ENCODE measurements at places on chromosomes 13 and 19.

DNA sequence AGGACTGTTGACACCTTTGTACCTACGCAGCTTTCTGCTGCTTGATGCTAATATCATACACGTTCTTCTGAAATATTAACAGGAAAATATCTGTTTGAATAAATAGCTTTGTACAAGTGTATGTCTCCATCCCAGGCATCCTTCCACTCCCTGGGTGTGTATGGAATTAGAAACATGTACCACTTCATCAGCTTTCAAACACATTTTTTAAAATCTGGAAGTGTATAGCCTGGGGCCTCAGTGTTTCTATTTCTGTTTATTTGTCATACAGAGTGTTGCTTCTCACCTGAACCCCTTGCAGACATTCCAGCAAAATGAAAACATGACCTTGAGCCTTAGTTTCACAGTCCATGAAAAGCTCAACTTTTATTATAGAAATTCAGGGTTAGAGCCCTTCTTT is 168.6 kb downstream of the ITGBL1 start:
- no peak for DNase-seq

DNA sequence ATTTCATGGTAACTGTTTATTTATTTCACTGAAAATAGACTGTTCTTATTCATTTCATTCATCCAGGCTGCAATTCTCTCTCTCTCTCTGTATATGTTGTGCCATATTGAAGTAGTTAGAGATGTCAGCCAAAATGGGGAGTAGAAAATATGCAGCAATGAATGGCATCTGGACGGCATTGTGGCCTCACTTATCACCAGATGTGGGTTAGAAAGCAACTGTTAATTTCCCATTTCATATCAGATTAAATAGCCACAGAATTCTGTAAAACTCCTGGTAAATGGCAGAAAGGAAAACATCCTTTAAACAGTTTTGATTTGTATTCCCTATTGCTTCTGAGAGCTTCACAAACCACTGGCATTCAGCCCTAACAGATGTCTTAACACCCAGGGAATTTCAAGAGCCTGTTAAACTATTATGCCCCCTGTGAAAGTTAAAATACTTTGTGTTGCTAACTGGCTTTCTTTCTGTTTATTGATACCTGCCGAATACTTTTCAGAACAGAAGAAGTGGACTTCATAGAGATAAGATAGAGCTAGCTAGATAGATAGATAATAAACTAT is 1763.3 kb upstream of the MIR17HG start:
- DNase-seq: no peak

GRCh38 chr13:20952838-20953237 is 50.3 kb upstream of the XPO4 start:
- no peak for DNase-seq

DNA sequence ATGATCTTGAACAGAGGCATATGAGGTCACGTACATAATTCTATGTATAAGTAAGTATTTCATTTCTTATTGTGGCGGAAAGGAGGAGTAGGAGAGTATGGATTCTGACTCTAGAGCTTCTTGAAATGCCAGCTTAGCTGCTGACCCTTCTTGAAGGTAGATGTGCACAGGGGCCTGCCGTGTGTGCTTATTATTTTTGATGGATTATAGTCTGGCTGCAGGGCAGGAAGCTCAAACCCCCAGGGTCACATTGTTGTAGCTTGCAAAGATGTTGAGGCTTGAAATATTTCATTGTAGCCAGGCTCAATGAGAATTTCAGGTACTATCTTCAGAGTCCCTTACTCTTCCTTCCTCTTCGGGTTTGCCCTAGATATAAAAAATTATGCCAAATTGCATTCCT is 418.8 kb downstream of the OLFM4 start:
- no peak for DNase-seq

DNA sequence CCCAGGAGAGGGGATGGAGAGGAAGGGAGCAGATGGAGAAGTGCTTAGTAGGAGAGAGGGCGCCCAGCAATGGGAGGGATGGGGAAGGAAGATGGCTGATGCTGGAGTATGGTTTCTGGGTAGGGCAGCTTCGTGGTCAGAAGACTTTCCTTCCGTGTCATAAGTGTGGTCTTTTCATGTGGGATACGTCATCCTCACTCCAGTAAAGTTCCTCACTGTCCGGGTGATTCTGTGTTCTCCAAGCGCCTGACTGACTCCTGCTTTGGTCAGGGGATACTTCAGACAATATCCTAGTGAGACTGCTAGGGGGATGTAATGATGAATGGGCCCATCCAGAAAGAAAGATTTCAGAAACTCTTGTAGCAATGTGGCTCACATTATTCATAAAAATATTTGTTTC is 3.9 kb upstream of the OR10H3 start:
- DNase-seq: no peak

DNA sequence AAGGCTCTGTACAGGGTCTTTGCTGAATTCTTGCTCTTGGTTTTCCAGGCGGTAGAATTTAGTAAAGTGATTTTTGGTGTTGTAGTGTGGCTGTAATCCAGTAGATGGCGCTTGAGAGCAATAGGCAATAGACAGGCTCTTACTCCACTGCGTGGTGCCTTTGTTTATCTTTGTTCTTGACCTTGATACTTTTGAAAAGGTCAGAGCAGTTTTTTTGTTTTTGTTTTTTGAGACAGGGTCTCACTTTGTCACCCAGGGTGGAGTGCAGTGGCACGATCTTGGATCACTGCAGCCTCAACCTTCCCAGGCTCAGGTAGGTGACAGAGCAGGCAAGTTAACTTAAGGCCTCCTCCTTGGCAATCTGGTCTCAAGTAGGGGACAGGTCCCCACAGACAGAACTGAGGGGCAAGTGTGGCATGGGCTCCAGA is 12.2 kb upstream of the LILRA5 start:
- DNase-seq: no peak

DNA sequence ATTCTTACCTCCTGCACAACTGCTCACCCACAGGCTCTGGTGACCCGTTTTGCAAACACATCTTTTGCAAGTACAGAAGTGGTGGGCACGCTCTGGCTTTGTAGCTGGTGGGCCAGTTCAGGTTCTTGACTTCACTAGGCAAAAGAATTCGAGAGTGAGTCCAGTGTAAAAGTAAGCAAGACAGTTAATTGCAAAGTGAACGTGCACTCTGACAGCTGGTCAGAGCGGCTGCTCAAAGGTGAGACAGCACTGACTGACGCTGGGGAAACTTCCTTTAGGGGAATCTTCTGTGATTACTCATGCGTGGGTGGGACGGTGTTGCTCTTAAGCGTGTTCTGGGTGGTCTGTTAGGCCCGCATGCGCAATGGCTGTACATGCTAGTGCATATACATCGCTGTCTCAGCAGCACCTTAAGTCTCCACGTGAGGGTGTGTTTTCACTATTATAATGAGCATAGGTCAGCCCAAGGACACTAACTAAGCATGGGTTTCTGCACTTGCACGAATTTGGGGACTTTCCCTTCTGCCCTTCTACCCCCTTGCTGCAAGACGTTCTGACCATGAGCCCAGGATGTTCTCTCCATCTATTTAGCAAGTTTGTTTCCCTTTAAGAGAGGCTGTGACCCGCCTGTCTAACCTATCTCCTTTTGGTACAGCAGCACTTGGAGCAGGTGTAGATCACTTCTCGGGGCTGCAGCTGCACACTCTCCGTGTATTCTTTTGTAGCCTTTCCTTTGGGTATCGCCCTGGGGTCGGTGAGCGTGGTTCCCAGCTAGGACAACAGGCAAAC is 30.2 kb upstream of the CD33 start:
- DNase-seq: no peak

DNA sequence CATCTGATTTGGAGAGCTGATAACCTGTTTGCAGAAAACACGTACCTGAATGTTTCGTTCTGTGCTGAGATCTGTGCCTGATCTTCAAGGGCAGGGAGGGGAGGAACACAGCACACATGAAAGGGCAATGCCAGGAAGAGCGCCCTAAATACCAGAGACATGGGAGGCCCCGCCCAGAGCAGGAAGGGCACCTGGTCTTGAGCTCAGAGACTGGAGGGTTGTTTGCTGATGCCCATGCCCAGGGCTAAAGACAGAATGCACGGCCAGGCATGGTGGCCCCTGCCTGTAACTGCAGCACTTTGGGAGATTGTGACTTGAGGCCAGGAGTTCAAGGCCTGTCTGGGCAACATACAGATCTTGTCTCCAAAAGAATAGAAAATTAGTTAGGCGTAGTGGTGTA is 183.2 kb downstream of the TUBA3C start:
- DNase-seq: no peak

DNA sequence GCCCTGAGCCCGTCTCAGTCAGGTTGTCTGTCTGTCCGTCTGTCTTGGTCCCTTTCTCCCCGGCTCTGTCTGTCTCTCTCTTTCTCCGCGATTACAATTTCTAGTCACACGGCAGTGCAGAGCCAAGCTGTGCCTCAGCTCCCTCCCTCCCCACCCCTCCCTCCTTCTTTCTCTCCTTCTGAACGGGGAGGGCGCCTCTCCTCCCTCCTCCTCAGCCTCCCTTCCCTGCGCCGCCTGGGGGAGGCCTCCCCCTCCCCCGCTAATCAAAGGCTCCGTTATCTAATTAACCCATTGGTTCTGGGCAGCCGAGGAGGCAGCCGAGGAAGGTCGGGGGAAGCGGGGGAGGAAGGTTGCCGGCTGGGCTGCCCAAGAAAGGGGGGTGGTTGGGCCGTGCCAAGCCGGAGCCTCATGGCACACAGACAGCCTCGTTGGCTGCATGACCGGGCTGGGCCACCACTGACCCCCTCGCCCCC is 16.5 kb downstream of the LRRC4B start:
- DNase-seq: no peak

GRCh38 chr13:55777612-55778011 is 1363.1 kb upstream of the PRR20A start:
- DNase-seq: no peak

Measured in progenitor cell of endocrine pancreas (in vitro differentiated cells).